ENCODE measurements at places on chromosomes 1 and 21.

DNA sequence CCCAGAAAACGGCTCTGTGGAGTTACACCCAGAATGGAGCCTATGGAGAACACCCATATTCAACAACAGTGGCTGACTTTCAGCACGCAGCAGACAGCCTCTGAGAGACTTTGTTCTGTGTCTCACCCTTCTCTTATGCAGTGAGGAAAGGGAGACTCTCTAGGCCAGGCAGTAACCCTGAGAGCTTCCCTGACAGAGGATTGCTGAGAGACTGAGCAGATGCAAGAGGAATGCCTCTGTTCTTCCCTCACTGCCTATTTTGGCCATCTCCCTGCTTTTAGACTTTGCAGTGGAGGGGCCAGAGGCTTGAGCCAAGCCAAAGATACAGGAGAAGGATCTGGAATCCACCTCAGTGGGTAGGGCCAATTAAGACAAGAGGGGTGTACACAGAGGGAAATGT is 41.8 kb upstream of the SLC16A1 start:
- no peak for DNase-seq

GRCh38 chr1:181262069-181262468 is 173.6 kb downstream of the IER5 start:
- no peak for DNase-seq

DNA sequence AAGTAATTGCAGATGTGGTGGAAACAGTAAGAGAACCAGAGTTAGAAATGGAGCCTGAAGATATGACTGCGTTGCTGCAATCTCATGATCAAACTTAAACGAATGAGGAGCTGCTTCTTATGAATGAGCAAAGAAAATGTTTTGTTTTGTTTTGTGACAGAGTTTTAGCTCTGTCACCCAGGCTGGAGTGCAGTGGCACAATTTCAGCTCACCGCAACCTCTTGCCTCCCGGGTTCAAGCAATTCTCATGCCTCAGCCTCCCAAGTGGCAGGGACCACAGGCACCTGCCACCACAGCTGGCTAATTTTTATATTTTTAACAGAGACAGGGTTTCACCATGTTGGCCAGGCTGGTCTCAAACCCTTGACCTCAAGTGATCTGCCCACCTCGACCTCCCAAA is 53.3 kb upstream of the NFASC start:
- no peak for DNase-seq

DNA sequence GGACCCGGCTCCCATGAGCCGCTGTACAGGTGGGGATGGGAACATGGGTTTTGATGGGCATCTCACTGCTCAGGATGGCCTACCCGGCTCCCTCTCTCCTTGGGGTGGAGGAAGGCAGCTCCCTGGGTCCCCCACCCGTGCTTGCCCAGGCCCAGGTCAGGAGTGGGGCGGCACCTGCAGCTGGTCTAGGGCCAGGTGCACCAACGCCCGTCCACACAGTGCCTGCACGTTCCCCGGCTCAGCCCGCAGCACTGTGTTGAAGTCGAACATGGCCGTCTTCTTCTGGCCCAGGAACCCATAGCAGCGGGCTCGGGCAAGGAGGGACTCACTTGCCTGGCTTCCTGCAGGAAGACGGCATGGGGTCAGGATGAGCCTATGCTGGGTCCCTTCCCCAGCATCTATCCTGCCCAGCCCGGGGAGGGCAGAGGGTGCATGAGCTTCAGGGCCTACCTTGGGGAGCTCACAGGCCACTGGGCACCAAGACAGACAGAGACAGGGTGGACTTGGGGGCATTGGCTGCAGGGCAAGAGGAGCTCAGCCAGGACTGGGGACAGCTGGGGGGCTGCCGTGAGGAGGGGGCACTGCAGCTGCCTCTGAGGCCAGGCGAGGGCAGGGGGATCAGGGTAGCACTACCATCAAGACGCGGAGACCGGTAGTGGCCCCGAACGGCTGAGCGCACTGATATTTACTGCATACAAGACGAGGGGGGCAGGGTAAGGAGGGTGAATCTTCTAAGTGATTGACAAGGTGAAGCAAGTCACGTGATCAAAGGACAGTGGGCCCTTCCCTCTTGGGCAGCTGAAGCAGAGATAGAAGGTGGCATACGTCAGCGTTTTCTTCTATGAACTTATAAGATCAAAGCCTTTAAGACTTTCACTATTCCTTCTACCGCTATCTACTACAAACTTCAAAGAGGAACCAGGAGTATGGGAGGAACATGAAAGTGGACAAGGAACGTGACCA is 17.8 kb downstream of the TTC34 start:
- no peak for DNase-seq

DNA sequence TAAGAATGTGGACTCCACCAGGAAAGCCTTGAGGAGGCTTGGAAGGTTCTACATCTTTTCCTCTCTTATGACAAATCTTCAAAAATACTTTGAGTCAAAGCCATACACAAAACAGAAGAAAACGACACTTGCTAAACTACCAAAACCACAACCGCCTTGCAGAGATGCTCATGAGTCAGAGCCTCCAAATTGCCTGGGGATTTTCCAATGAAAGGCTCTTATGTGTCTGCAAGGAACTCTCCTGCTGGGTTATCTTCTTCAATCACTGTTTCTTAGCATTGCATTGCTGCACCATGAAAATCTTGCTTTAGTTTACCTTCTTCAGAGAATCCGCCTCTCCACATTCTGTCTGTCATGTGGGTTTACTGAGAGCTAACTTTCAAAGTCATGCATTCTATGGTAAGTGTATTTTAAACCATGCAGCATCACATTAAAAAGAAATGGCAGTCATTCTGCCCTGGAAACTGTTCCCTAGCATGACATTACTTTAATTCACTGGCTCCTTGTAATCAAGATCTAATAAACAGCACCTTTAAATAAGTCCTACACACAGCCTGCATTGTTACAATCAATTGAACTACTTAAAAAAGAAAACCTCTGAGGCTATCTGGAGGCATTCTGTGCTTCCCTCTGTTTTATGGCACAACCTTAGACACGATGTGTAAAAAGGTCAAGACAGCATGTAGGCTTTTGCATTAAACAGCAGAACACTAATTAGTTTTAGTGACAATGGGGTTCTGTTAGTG is 210.0 kb upstream of the FOXD3 start:
- DNase-seq: peak; percentile 28

DNA sequence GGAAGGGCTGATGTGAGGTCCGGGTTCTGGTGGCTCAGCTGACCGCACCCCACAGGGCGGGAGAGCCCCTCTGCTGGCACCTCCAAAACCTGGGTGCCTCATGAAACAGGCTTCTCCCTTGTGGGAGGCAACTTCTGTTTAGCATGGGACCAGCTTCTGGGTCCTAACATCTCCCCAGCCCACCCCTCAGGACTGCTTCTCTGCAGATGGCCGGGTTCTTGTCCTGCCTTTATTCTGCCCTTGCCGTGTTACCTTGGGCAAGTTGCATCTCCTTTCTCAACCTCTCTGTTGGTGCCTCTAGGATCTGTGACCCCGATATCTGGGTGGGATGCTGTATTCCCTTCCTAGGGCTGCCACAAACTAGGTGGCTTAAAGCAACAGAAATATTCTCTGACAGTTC is 15.0 kb upstream of the TTC22 start:
- no peak for DNase-seq

GRCh38 chr1:3776231-3776961 is 3.8 kb downstream of the SMIM1 start:
- no peak for DNase-seq

- DNase-seq: no peak
Observed at GRCh38 chr1:246618240-246618808, 52.1 kb downstream of the CNST start.

- DNase-seq: no peak
Observed at GRCh38 chr1:223308136-223308535, 55.8 kb downstream of the SUSD4 start.

DNA sequence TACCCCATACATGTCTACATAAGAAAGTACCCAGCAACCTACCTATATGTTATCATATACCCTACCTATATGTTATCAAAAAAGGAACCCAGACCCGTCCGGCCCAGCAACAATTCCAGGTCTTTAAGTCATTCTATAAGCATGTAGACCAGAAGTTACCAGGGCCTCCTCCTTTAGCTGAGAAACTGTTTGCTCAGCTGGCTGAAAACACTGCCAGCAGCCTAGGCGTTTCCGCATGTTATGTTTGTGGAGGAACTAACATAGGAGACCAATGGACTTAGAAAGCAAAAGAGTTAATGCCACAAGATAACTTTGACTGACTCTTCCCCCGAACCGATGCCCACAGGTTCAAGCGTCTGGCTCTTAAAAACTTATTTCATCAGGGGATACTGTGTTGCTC is 7.1 kb upstream of the ZNF678 start:
- no peak for DNase-seq

GRCh38 chr1:179856296-179856695 is 21.3 kb downstream of the TOR1AIP2 start:
- no peak for DNase-seq

- no peak for DNase-seq
Observed at GRCh38 chr1:5465281-5465711, 526.9 kb downstream of the NPHP4 start.

DNA sequence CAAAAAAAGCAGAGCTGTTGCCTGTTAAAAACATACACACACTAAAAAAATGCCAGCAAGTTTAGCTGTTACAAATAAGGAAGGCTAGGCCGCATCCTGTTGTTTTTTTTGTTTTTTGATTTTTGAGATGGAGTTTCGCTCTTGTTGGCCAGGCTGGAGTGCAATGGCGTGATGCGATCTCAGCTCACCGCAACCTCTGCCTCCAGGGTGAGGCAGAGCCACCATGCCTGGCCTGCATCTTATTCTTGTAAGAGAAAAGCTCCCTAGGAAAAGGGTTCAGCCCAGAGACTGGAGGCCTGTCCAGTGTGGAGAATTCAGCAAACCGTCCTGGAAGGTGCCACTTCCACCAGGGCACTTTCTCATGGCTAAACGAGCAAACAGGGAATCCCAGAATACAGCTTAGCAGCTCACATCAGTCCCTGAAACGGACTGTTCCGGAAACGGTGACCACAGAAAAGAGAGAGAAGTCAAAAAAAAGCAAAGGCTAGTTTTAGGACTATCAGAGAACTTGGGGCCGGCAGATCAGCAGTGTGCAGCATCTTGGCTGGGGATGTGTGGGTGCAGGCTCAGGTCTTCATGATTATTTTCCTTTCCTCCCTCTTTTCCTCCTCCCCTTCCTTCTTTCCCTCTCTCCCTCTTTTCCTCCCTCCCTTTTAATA is 283.6 kb downstream of the AJAP1 start:
- DNase-seq: no peak

GRCh38 chr21:23939369-23940065 is 1667.8 kb downstream of the MRPL39 start:
- no peak for DNase-seq

DNA sequence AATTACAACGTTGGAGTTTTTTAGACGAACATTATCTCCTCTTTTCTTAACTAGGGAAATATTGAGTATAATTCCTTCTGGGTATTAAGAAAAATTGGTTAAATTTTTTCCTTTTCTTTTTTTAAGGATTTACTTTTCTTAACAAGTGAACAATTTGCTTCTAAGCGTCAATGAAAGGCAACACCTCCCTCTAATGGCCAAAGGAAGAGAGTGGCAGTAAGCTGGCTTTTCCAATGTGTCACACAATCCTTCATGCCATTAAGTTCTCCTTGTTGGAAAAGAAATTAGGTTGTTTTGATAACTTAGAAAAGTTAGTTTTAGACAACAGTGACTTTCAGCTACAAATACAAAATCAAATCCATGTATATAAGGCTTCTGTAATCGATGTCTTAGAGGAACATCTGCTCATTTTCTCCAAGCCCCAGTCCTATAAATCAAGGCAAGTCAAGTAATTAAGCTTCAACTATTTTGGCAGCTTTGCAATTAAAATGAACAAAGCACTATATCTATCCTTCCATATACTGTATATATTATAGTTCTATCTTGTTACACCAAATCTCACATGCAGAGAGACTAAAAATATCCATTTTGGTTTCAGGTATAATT is 62.8 kb downstream of the EDEM3 start:
- DNase-seq: no peak

GRCh38 chr1:9767964-9768668 is 55.6 kb downstream of the CLSTN1 start:
- DNase-seq: peak; percentile 36

DNA sequence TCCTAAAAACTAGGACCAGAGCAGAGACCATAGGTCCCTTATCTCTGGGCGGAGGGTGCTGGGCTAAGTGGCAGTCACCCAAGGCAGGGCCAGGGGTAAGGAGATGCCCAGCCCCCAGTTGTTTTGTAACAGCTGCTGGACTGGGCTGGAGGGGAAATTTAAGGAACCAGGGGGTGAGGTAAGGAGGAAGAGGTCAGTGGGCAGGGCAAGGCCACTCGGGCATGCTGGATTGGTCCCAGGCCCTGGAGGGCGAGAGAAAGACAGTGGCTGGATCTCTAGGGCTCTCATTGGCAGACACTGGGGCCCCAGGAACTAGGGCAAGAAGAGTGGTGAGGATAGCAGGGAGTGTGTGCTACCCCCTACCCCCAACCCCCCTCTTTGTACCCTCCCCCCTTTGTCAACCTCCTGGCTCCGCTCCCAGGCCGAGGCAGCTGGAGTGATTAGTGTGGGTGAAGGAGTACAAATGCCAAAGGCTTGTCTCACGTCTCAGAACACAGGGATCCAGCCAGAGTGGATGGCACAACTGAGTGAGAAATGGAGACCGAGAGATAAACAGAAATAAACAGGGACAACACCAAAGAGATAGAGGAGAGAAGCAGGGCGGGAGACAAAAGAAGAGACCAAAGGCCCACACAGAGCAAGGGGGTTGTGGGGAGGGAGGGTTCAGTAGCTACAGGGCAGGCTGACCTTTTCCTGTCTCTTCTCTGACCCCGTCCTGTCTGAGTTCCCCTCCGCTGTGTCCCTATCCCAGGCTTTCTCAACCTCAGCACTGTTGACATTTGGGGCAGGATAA is 20.5 kb upstream of the THRAP3 start:
- no peak for DNase-seq

- peak; percentile 27 for DNase-seq
Observed at GRCh38 chr1:157137408-157138219, 581 bp downstream of the ETV3 start.

DNA sequence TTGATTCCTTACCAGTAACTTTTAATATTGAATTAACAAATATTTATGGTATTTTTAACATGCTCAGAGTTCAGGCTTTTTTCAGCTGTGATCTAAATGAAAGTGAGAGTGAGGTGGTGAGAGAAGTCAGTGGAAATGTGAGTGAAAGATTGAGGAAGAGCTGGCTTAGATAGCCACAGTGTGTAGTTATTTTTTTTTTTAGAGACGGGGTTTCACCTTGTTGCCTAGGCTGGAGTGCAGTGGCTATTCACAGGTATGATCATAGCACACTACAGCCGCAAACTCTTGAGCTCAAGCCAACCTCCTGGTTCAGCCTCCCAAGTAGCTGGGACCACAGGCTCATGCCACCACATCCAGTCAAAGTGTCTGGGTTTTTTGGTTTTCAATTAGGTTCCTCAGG is 10.9 kb downstream of the RNF11 start:
- no peak for DNase-seq

- no peak for DNase-seq
Observed at GRCh38 chr1:50531027-50531426, 107.8 kb upstream of the DMRTA2 start.

- no peak for DNase-seq
Observed at GRCh38 chr1:189958756-189959155, 518.9 kb downstream of the BRINP3 start.

DNA sequence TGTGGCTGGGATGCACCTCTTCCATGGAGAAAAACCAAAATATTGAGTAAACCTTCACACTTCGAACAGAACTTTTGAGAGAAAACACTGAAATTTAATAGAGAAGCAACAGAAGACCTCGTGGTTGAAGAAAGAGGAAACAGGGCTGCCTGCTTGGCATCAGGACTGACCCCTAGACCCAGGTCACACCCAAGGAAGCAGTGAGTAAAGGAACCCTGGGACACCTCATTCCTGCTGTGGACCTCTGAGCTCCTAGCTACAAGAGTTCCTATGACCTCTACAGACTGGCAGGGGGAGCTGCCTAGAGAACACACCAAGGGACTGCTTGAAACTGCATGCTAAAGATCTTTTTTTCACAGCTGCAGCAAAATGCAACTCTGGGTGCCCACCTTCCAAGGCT is 67.8 kb downstream of the FASLG start:
- DNase-seq: no peak
